Activated gamma-delta T cell (primary cell): ENCODE measurements at places on chromosomes 1 and 21.

DNA sequence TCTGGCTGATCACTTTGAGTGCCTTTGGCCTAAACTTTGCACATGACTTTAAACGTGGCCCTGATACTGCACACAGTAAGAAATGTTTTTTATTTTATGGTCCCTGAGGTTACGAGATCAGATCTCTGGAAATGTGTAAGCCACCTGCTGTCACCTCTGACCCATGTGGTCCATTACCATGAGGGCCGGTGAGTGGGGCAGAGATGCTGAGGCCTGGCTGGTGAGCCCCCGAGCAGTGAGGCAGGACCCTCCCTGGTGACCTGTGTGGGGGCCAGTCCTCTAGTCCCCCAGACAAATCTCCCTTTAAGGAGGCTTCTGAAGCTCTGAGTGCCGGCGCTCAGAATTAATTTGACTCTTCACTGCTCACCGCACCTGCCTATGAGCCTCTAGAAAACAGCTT, 12.4 kb downstream of the TFF3 start:
- DNase-seq = no peak

- DNase-seq = no peak
These were observed 25.6 kb downstream of the UCHL5 start for GRCh38 chr1:193033610-193034009.

- no peak for DNase-seq
These were observed 10.3 kb downstream of the NPR1 start for GRCh38 chr1:153688736-153689328.

GRCh38 chr1:178630417-178630816, 94.6 kb upstream of the RALGPS2 start:
- no peak for DNase-seq

DNA sequence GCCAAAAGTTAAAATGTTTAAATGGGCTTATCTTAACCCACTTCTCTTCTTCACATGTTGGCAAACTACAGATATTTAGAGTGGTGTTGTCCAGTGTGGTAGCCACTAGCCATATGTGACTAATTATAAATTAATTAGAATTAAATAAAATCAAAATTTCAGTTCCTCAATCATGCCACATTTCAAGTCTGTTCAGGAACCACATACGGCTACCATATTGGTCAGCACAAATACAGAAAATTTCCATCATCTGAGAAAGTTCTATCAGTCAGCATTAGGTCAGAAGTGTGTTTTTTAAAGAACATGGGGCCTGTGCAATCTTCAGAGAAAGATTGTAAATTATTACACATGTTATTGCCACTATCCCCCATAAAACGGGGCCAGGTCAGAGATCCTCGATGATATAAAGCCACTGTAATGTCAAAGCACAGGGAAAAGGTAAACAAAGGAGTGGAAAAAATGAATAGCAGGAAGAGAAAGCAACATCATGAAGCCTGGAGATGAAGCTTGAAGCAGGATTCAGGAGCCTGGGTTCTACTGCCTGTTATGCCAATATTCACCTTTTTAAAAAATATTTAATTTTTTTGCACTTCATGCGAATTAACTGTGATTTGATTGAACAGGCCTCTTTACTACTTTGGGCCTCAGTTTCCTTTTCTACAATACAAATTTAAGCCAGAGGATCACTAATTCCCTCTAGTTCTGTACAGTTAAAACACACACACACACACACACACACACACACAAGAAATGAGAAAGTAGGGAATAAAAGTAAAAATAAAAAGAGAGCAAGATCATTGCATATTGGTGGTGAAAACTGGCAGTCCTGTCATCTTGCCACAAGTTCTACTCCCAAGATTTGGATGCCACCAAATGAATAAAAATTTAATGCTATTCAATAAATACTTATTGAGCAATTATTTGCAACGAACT, 2.3 kb downstream of the RSBN1 start:
- no peak for DNase-seq

DNA sequence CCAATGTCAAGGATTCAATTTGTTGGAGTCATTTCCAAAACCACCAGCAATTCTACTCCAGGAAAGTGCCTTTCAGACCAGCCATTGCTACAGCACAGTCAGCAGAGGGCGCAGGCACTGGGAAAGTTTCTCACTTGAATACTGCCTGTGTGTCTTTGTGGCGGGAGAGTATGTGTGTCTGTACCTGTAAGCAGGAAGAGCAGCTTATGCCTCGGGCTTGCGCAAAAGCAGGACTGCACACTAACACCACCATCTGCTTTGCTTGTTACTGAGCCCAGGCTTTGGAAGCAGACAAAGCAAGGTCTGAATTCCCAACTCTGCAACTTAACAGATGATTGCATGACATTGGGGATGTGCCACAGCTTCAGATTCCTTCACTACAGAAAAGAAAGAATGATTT, 7.0 kb upstream of the CTSE start:
- DNase-seq = no peak

DNA sequence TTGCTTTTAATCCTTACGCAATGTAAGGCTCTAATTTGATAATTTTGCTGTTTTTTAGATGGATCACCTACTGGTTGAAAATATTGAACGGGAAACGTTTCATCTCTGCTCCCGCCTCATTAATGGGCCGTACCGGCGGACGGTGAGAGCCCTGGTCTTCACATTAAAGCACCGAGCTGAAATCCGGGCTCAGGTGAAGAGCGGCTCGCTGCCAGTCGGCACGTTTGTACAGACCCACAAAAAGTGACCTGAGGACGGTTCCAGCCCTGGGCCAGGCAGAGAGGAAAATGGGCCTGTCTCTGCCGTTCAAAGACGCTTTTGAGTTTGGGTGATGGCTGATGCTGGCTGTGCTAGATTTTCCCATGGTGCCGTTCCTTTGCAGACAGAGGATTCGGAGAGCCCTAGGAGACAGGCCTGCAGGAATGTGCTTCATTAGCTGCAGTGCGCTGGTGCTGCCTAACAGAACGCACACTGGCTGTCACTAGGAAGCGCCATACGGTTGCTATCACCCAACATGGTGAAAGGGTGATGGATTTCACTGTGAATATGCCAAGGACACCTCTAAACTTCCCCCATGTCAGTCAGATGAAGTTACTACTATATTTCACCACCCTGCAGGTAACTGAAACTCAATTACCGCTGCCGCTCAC, 42.9 kb downstream of the TCEANC2 start:
- DNase-seq = no peak

DNA sequence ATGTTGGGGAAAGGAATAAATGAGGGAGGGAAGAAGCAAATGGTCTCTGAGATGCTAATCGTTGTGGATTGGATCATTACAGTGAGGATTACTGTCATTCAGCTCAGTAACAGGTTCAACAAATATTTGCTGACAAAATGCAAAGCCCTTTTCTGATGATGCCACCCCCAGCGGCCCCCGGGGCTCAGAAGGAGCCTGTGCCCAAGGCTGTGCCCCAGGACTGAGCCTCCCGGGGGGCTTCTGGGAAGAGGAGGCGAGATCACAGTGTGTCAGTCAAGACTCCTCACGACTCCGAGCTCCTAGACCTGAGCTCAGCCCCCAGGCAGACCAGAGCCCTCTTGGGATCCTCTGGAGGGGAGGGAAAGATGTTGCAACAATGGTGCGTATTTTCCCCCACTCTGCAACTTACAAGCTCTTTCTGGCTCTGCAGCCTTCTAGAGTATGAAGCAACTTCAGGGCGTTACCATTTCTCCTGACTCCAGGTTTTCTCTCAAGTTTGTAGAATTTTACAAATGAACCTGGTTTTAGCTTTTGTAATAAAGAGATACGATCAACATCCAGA, 20.8 kb downstream of the EPHA8 start:
- DNase-seq = no peak

GRCh38 chr1:196723325-196724185, 51.1 kb upstream of the CFHR3 start:
- no peak for DNase-seq

DNA sequence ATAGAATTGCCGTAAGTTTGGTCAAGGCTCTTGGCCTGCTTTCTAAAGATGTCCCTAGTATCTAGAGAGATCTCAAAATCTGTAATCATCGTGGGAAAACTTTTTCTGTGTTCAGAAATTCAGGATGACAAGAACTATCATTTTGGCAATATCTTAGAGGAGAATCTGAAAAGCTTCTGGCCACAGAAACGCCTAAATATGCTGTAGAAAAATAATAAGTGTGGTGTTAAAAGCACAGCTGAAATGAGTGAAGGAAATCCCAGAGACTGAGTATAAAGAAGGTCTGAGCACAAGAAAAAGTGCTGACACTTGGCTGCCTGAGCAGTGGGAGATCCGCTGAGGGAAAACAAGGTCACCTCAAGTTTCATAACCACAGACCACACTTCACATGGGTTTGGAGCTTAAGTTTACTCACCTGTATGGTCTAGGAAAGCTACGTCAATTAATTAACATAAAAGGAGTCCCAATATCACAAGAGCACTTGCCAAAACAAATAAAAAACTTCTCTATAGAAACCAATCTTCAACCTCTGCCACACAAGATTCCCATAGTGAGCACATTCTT, 235.2 kb upstream of the IRF2BP2 start:
- DNase-seq = no peak

DNA sequence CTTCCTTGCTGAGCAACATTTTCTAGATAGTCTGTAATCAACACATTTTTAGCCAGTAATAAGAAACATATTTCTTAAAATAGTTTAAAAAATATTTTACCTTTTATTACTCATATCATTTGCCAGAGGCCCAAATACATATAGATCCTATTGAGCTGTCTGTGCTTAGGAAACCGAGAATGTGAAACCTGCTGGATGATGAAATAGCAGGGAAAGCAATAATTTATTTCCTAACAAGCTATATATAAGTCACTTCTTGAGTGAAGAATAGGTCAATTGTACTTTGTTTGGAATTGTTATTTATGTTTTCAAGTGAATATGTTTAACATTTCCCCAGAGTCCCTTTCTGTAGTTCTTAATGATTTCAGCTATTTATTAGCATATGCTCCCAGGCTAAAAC, 339.9 kb upstream of the TMPRSS15 start:
- no peak for DNase-seq

- no peak for DNase-seq
These were observed 87.6 kb upstream of the SELENON start for GRCh38 chr1:25712299-25712970.

DNA sequence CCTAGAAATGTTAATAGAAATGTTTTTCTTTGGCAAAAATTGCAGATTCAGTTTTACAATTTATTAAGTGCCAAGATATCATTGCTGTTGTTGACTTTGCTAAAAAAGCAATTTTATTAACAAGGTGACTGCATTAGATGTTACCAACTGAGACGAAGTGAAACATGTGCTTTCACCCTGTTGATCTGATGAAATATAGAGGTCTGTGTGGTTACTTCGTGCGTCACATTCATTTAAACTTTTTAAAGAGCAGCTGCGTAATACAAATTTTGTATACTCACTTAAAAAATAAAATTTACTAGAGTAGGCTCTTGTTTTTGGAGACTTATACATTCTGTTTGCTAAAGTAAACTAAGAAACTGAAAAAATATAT, 465.7 kb downstream of the USP25 start:
- no peak for DNase-seq

GRCh38 chr1:66495495-66495894, 38.5 kb upstream of the SGIP1 start:
- DNase-seq = no peak

DNA sequence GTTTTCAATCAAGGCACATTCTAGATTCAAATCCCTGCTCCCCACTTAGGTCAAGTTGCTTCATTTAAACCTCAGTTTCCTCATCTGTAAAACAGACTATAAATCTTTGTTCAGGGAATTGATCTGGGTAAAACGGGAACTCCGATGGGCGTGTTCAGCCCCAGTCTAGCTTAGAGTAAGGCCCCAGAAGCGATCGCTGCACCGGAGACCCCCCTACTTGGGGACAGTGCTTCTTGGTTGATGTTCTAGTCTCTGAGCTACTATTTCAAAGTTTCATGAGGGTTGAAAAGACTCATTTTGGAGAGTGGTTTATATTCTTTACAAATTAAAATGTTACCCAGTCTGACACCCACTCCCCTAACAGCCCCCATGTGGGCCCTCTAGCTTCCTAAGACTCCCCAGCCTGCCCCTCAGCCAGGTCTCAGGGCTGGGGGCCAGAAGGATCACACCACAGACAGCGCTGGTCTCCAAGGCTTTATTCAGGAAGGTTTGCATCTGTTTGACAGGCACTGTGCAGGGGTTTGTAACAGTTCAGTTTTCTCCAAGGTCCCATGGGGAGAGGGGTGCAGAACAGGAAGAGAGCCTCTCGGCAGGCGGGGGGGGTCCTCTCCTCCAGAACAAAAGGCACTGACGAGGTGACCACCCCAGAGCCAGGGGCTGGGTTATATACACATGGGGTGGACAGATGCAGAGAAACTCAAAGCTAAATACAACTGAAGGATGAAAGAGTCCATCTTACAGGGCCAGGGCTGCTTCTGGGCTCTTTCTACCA, 82.9 kb downstream of the STUM start:
- no peak for DNase-seq

DNA sequence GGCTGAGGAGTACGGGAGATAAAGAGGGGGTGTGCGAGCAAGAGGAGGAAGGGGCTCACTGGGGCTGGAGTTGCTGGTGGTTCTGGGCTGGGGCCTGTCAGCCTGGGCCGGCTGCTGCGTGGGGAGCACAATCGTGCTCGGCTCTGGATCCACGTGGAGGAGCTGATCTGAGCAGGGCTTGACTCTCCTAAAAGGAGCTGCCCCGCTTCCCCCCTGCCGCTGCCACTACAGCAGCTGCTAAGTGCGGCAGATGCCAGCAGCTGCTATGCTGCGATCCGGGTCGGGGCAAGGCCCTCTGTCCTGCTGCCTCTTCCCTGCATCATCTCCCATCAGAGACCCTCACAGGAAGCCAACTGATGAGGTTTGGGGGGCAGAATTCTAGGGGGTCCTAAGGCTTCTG, 165.9 kb downstream of the PCBP3 start:
- no peak for DNase-seq

GRCh38 chr1:41560931-41561330, 76.4 kb upstream of the EDN2 start:
- DNase-seq = no peak

- no peak for DNase-seq
These were observed 136.1 kb upstream of the USH2A start for GRCh38 chr1:216559359-216559758.

- no peak for DNase-seq
These were observed 77.1 kb downstream of the PAX7 start for GRCh38 chr1:18707696-18708257.

- no peak for DNase-seq
These were observed 5.4 kb downstream of the NECTIN4 start for GRCh38 chr1:161083748-161084596.

DNA sequence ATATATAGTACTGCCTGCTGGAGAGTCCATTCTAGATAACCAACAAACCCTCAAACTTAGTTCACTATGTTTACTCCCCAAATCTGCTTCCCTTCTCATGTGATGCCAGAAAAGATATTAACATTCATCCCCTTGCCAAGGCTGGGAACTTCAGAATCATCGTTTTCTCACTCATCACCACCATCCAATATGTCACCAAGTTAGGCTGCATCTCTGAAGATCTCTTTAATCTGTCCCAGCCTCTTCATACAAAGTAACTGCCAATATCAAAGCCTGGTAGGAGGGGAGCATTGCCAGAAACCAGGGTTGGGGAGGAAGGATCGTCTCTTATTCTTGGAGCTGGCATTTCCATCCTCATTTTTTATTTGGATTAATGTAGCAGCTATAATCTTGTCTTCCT, 71.6 kb downstream of the XCL2 start:
- no peak for DNase-seq
